ENCODE measurements at places on chromosomes 6 and 20.

DNA sequence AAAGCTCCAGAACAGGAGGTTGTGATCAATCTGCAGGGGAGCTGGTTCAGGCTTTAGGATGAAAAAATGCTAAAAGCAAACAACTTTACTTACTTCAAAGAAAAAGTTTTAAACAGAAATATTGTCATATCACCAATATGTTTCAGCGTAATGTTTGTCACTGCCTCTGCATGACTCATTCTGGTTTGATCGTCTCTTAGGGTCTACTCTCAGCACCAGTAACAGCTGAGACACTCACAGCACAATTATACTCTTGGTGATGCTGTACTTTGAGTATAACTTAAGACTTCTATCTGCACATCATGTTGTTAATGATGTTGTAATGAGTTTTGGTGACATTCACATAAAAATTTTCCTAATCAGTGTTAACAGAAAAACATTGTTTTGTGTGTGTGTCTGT is 665.4 kb downstream of the EPM2A start:
- no peak for DNase-seq

- no peak for DNase-seq
Measured at GRCh38 chr6:125738276-125738675, 11.2 kb upstream of the HEY2 start.

- no peak for DNase-seq
Measured at GRCh38 chr6:170279977-170280688, 10.7 kb downstream of the DLL1 start.

DNA sequence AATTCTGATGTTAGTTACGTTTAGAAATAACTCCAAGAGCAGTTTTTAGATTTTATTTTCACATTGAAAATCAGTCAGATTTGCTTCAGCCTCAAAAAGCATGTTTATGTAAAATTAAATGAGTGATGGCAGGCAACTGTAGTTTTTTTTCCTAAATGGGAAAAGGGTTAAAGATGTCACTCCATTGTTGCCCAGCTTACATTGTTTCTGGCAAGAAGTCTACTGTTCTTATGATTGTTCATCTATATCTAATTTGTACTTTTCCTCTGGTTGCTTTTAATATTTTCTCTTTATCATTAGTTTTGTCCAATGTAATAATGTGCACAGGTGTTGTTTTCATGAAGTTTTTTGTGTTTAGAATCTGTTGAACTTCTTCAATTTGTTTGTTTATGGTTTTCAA is 6.7 kb upstream of the TTK start:
- no peak for DNase-seq

- DNase-seq = no peak
Measured at GRCh38 chr6:126118936-126119335, 132.6 kb downstream of the TRMT11 start.

DNA sequence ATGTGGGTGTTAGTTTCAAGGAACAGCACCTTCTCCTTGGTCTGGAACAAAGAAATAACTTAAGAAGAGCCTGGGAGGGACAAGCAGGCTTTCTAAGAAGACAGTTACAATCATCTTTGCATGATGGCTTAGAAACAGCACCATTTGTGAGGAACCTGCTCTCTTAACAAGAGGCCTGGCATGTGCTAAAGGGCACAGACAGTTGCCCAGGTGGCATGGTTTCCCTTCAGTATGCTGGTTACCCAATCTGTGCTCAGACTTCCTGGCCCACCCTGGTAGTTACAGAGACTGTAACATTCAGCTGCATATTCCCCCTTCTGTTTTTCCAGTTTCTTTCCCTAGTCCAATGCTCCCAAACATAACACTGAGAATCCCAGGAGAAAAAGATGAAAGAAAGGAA is 84.0 kb downstream of the CHD6 start:
- no peak for DNase-seq

Data from HCT116 (cell line).